ENCODE measurements at places on chromosomes 5 and 9. TPM values are rescaled to one million over a fixed set of nuclear protein-coding genes. Genes with fewer than 3 reads are reported as not detected.
A peak's percentile ranks its signal among the peaks of the same experiment; 100 is the strongest.

DNA sequence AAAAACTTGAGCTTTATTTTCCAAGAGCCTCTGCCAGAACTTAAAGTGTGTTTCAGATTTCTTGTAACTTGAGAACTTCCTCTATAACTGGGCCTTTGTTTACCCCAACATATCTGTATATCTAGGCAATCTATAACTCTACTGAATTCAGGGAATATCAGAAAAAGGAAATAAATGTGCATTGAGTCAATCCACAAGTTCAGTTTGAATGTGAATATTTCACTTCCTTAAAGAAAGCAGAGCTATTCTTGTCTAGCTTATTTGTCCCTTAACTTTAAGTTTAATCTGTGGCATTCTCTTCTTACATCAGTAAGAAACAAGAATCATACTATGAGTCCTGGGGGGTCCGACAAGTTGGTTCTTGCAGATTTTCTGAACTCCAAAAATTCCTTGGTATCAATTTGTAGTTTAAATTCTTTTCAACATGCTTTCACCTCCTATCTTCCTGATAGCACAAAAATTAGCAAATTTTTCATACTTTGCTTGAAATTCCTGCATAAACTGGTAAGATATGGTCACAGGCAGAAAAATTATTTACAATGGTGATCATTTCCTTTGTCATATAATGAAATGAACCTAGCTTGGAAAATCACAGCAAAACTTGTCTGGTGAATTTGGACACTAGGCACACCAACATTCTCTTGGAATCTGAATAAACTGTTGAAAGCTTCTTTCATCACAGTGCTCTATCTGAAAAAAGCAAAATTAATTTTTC, 19.8 kb upstream of the ITGA1 start:
- no peak for ATAC-seq

- no peak for ATAC-seq
Measured at GRCh38 chr5:134968055-134968454, 348 bp downstream of the CATSPER3 start.

PIP5K1B gene
- total RNA-seq = 0.17 TPM

GRCh38 chr5:154811653-154812465, 38.5 kb downstream of the FAXDC2 start:
- ATAC-seq = peak; percentile 65

TMEM167A gene
- total RNA-seq = 83.7 TPM

DNA sequence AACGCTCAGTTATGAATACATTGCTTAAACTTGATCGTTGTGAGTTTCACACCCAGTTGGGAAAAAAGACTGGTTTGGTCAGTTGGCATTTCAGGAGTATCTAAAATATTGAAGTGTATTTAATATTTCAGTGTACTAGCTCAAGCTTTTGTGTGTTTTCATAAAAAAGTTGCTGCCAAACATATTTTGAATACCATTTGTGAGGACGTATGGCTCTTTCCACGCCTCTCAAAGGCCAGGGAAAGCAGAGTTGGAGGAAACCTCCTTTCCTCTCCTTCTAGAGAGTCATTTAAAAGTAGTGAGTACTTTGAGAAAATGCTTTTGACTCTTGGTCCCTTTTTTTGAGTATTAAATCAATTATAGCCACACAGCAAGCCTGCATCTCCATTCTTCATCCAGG, 43.2 kb upstream of the ANKRD33B start:
- no peak for ATAC-seq

LHX6 gene
- not detected for total RNA-seq

DNA sequence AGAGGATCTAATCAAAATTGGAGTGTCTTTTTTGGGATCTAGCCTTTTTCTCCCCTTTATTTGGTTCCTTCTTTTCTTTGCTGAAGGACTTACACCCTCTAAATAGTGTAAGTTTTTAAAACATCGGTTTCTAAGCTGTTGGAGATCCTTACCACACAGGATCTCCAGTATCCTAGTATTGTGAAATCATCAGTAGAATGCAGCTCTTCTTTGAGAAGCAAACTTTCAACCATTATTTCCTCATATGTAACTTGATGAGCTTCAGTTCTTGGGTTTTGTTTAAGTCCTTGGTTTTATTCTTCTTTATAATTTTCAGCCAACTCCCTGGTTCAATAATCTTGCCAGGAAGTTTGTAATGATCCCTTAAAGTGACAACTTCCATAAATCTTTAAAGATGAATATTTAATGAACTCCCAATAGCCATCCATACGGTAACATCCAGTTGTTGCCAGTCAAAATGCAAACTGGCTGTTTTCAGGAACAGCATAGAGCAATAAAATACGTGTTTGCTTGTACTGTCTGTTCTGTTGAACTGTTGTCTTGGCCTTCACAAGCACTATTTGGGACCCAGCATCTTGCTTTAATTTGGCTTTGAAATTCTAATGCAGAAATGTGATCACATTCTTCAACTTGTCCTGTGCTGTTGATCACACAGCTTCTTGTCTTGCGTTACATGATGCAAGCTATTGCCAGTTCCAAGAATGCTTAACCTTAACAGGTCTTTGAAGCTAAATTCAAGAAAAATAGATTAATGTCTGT, 34.8 kb upstream of the TTC23L start:
- no peak for ATAC-seq

- ATAC-seq = no peak
Measured at GRCh38 chr9:74846766-74847165, 41.0 kb downstream of the TRPM6 start.

DNA sequence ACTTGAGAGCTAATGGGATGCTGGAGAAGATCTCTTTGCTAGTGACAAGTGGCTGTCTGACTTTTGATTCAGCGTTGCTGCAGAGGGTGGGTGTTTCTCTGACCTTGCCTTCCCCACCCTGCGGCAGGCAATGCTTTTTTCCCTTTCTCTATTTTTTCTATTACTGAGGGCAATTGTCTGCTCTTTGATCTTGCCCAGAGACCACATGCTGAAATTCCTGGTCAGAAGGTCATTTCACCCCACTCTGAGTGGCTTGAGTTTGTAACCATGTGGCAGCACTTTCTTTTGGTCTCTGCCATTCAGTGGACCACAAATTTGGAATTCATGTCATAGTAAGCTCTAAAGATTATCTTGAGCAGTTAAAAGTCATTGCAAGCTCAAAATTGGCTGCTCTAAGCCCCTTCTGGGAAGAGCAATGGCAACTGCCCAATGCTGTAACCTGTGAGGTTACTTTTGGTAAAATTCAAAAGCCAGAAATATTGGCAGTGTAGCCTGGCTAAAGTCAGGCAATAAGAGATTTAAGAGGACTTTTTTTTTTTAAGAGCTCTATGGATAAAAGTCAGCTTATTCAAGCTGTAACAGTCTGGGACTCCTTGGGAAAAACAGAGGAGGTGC, 30.4 kb upstream of the MTMR12 start:
- no peak for ATAC-seq

DNA sequence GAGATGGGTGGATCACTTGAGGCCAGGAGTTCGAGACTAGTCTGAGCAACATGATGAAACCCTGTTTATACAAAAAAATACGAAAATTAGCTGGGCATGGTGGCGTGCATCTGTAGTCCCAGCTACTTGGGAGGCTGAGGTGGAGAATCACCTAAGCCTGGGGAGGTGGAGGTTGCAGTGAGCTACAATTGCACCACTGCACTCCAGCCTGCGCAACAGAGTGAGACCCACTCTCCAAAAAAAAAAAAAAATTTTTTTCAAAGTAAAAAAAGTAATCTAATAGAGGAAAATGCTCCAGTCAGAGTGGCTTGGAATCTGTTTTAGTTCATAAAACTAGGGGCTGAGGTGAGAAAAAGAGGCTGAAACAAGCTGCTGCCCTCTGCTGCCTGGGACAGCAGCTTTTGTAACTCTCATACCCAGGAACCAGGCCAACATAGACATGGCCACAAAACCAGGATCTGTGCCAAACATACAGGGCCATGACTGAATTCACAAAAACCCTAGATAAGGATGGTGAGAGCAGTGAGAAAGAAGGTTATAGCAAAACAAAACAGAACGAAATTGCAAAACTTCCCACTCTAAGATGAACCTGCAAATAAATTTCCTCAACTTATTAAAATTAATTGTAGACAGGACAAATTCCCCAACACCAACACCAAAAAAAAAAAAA, 13.1 kb upstream of the DCAF12 start:
- ATAC-seq = peak; percentile 34

GRCh38 chr5:96318569-96319110, 114.4 kb downstream of the PCSK1 start:
- ATAC-seq = no peak

DNA sequence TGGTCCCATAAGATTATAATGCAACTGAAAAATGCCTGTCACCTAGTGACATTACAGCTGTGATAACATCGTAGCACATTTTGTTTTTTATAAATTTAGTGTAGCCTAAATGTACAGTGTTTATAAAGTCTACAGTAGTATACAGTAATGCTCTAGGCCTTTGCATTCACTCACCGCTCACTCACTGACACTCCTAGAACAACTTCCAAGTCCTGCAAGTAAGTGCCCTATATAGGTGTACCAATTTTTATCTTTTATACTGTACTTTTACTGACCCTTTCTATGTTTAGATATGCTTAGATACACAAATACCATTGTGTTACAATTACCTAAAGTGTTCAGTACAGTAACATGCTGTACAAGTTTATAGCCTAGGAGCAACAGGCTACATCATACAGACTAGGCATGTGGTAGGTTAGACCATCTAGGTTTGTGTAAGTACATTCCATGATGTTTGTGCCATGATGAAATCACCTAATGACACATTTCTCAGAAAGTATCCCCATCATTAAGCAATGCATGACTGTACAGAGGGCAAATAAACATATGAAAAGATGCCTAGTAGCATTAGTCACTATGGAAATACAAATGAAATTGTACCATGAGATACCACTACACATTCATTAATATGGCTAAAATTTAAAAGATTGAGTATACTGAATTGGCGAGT, 127.6 kb downstream of the TRPM6 start:
- peak; percentile 71 for ATAC-seq

GRCh38 chr5:147204576-147204975, 30.2 kb upstream of the STK32A start:
- no peak for ATAC-seq

GMCL2 gene
- not detected for total RNA-seq

- ATAC-seq = no peak
Measured at GRCh38 chr9:114218264-114219120, 63.2 kb downstream of the COL27A1 start.

TTLL11 gene
- total RNA-seq = 3.9 TPM

DNA sequence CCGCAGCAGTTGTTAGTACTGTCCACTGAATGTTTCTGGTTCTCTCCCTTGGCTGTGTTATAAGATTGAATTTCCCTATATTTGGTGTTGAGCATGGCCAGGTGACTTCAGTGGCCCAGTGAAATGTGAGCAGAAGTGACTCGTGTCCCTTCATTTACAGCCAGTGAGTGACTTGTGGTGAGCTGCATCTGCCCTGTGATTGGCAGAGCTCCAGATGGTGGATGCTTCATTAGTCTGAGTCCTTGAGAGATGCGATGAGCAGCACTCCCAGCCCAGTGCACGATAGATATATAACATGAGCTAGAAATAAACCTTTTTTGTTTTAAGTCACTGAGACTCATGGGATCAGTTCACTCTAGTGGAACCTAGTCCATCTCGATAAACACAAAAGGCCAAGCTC, 19.3 kb downstream of the PCSK5 start:
- no peak for ATAC-seq

DNA sequence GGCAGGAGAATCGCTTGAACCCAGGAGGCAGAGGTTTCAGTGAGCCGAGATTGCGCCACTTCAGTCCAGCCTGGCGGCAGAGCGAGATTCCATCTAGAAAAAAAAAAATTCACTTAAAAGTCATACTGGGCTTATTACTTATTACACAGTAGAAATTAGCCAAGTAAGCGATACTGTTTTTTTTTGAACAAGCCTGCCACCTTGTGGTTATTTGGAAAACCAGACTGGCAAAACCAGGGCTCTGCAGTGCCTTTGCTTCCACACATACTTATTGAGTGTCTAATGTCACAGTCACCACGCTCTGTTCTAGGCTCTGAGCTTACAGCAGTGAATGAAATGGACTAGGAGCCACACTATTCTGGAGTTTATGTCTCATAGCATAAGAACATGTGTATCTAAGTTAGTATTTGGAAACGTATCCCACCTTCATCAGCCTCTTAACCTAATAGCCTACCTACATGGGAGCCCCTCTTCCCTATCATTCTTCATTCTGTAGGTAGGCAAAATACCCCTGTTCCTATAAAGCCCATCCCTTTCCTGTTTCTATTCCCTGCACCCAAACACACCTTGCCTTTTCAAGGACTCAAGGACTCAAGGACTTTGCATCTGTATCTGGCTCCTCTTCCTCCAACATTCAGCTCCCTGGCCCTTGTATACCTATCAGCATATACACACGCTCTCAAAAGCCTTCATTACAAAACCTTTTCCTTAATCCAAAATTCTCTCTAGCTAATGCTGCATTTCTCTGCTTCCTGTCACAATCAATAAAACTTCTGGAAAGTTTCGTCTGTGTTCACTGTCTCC, 13.9 kb upstream of the BASP1 start:
- peak; percentile 38 for ATAC-seq

PCDHA9 gene
- not detected for total RNA-seq

TXNDC8 gene
- not detected for total RNA-seq

ADAMTSL1 gene
- not detected for total RNA-seq

SPARC gene
- total RNA-seq = 0.26 TPM

CCDC152 gene
- total RNA-seq = 2.7 TPM

TMEFF1 gene
- not detected for total RNA-seq

- no peak for ATAC-seq
Measured at GRCh38 chr9:101005246-101005645, 23.3 kb upstream of the PLPPR1 start.

DNA sequence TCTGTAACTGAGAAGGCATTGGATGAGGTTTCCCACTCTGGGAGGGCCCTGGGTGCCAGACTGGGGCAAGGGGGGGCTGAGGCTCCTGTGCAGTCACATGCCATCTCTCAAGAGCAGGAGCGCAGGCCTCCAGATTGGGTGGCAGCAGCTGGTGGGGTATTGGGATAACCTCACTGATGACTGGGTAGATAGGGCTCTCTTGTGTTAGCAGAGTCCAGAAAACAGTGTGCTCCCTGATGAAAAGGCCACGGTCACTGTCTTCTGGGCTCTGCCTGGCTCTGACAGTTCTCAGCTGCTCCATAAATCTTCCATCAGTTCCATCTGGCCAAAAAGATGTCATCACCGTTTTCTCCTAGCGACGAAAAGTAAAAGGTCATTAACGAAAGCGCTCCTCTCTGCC, 21.8 kb upstream of the NKX2-5 start:
- no peak for ATAC-seq

- no peak for ATAC-seq
Measured at GRCh38 chr5:180668835-180669596, 19.6 kb upstream of the FLT4 start.

- ATAC-seq = no peak
Measured at GRCh38 chr9:136230773-136231172, 14.8 kb downstream of the QSOX2 start.

CDKN2A gene
- 6.4 TPM for total RNA-seq

TRIM7 gene
- 5.9 TPM for total RNA-seq

DNA sequence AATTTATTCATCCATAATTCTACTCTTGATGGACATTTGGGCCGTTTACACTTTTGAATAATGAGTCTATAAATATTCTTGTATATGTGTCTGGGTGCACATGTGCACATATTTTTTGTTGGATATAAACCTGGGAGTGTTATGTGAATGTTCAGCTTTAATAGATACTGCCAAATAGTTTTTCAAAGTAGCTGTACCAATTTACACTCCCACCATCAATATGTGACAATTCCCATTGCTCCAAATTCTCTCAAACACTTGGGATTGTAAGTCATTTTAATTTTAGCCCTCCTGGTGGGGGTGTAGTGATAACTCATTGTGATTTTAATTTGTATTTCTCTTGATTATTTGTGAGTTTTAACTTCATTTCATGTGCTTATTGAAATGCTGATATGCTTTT, 114.9 kb downstream of the GRIA1 start:
- ATAC-seq = no peak
